ENCODE measurements at places on chromosomes 2 and 18. TPM values are rescaled to one million over a fixed set of nuclear protein-coding genes. Genes with fewer than 3 reads are reported as not detected.

The SCN7A gene
- 3.8 TPM for total RNA-seq

The RAB6C gene
- not detected for total RNA-seq

The ARHGEF33 gene
- 1.1 TPM for total RNA-seq

The ABCG8 gene
- not detected for total RNA-seq

The KIF1A gene
- total RNA-seq, result 0.57 TPM

The NIF3L1 gene
- 19.1 TPM for total RNA-seq

The OR6B2 gene
- not detected for total RNA-seq

The FBXO48 gene
- 1.3 TPM for total RNA-seq

The PLGLB1 gene
- total RNA-seq, result 1.4 TPM

The CYTIP gene
- 6.3 TPM for total RNA-seq

The LIPT1 gene
- 7.2 TPM for total RNA-seq

The PLEKHB2 gene
- total RNA-seq, result 25.4 TPM

The CIB4 gene
- total RNA-seq, result not detected

The ELOA2 gene
- total RNA-seq, result not detected

The PTH2R gene
- 0.46 TPM for total RNA-seq

The RTP5 gene
- total RNA-seq, result not detected

The SSB gene
- 75.7 TPM for total RNA-seq

The MREG gene
- 0.74 TPM for total RNA-seq

The LYPD6B gene
- total RNA-seq, result not detected

The DLX2 gene
- not detected for total RNA-seq

The C2orf80 gene
- total RNA-seq, result not detected

The POU3F3 gene
- not detected for total RNA-seq

The B3GNT7 gene
- 7.7 TPM for total RNA-seq

The NTSR2 gene
- total RNA-seq, result not detected

The AFG3L2 gene
- total RNA-seq, result 29.4 TPM

The CELF4 gene
- not detected for total RNA-seq

The GRP gene
- total RNA-seq, result not detected

Measured in posterior vena cava (tissue), 2 donors.